ENCODE measurements at places on chromosomes 12 and 14. TPM values are rescaled to one million over a fixed set of nuclear protein-coding genes. Genes with fewer than 3 reads are reported as not detected.

The ADSS1 gene
- total RNA-seq = 7.3 TPM

The AQP6 gene
- not detected for total RNA-seq

The RNASE2 gene
- total RNA-seq = 1.3 TPM

The CLEC4E gene
- 15.5 TPM for total RNA-seq

The ZDHHC22 gene
- total RNA-seq = not detected

The SERPINA9 gene
- not detected for total RNA-seq

The CD163L1 gene
- 3.5 TPM for total RNA-seq

The OR4K2 gene
- not detected for total RNA-seq

The DPY19L2 gene
- 8.2 TPM for total RNA-seq

The KRT79 gene
- total RNA-seq = not detected

The BRI3BP gene
- total RNA-seq = 5.0 TPM

The IFNG gene
- total RNA-seq = not detected

The KRT73 gene
- total RNA-seq = not detected

The KRT78 gene
- not detected for total RNA-seq

The ASB2 gene
- 2.0 TPM for total RNA-seq

The TAS2R8 gene
- not detected for total RNA-seq

The LRIG3 gene
- 139 TPM for total RNA-seq

The LRP1 gene
- 894 TPM for total RNA-seq
